ENCODE measurements at places on chromosomes 7 and 10. TPM values are rescaled to one million over a fixed set of nuclear protein-coding genes. Genes with fewer than 3 reads are reported as not detected.

CALCR gene
- total RNA-seq, result not detected

NUTM2B gene
- total RNA-seq, result 0.98 TPM

LRRC61 gene
- 15.1 TPM for total RNA-seq

DNA sequence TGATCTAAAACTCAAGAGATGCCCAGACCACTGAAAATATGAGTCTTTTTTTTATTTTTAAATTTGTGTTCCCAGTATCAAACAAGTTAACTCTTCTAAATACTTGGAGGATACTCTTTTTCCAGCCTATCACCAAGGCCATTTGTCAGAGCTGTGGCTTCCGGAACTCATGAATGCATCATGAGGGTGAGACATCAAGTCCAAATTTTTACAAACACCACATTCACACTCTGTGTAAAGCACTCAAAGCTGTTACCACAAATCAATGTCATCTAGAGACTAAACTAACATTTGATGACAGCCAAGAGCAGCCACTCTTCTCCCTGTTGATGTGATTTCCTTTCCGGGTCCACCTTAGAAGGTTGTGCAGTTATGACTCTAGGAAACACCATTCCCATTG, 43.8 kb upstream of the ARID5B start:
- H3K27me3 ChIP-seq, result no peaks in the 10 kb centered on the region
- H3K27ac ChIP-seq, result no peak overlapping the region
- no peak overlapping the region for H3K4me3 ChIP-seq
- H3K4me1 ChIP-seq, result no peaks in the 10 kb centered on the region

DNA sequence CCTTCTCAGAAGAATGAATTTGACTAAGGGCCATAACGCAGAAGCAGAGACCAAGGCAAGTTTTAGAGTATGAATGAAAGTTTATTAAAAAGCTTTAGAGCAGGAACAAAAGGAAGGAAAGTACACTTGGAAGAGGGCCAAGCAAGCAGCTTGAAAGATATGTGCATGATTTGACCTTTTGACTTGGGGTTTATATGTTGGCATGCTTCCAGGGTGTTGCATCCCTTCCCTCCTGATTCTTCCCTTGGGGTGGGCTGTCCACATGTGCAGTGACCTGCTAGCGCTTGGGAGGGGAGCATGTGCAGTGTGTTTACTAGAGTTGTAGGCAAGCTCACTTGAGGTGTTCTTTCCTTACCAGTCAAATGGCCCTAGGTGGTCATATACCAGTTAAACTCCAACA, 37.9 kb upstream of the LRRN3 start:
- no peak overlapping the region for H3K4me3 ChIP-seq
- H3K27me3 ChIP-seq, result no peaks in the 10 kb centered on the region
- DNase-seq, result no peak
- no peak overlapping the region for H3K27ac ChIP-seq
- H3K36me3 ChIP-seq, result no peaks in the 10 kb centered on the region
- no peaks in the 10 kb centered on the region for H3K4me1 ChIP-seq

DNA sequence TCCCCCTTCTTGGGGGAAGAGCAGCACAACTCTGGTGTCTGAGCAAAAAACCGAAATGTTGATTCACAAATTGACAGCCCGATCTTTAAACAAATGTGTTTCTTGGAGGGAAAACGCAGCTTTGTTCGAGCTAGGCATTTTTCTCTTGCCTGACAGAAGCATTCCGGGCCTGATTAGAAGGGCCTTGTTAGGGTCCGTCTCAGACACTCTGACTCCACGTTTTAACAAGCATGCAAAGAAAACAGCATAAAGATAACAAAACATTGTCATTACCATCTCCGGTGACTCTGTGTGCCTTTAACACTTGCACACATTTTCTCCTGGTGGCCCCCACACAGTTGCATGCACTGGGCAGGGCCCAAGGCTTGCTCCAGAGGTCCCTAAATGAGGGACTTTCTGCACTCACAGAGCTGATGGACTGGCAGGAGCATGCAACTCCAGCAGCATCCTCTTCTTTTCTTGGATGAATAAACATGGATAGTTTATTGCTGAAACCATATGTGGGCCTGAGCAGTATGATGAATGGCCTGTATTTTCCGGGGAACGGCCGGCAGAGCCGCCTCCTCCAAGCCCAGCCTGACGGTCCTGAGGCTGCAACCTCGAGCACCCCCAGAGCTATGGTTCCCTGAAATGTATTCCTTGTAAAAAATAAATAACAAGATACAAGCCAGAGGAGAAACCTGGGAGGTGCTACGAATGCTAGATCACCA, 50.9 kb downstream of the EBF3 start:
- H3K4me1 ChIP-seq, result no peaks in the 10 kb centered on the region
- H3K4me3 ChIP-seq, result no peak overlapping the region
- no peaks in the 10 kb centered on the region for H3K36me3 ChIP-seq
- no peaks in the 10 kb centered on the region for H3K27me3 ChIP-seq
- no peak overlapping the region for H3K27ac ChIP-seq

- no peak overlapping the region for H3K27ac ChIP-seq
- H3K4me3 ChIP-seq, result no peak overlapping the region
- no peaks in the 10 kb centered on the region for H3K36me3 ChIP-seq
- DNase-seq, result no peak
Measured at GRCh38 chr10:12055732-12056131, 13.0 kb upstream of the DHTKD1 start.

GRCh38 chr7:154748089-154748786, 254.7 kb downstream of the PAXIP1 start:
- no peak for DNase-seq
- H3K36me3 ChIP-seq, result no peaks in the 10 kb centered on the region
- H3K4me1 ChIP-seq, result no peaks in the 10 kb centered on the region
- H3K4me3 ChIP-seq, result no peak overlapping the region
- no peak overlapping the region for H3K27ac ChIP-seq

DNA sequence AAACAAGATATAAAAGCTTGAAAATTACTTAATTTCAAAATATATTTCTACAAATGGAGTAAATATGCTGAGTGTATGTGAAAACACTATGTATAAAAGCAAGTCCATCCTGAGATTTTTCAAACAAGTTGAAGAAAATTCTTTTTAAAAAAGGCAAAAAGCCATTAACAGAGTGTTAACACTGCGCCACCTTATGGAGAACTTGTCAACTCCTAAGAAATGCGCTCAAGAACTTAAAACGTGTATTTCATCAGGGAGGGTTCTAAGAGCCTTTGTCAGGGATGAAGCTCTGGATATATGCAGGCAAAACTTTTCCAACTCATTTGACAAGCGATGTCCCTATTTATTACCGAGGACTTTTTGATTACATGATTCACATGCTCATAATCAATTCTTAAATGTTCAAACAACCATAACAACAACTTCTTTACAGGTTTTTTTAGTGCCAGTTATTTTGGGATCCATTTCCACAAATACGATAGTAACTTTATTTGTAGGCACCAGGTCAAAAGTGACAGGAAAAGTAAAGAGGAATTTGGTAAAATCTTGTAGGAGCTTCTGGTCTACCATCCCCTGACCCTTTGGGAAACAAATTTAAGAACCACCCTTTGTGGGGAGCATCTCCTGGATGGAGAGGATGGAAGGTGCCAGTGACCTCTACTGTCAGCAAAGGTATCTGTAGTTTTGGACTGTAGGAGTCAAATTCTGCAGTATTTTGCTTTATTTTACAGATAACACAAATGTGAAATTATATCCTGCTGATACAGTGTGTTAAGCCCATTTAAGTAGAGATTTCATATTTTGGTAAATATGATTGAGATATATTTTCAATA, 23.2 kb downstream of the CALCR start:
- no peaks in the 10 kb centered on the region for H3K36me3 ChIP-seq
- no peaks in the 10 kb centered on the region for H3K4me1 ChIP-seq
- H3K27ac ChIP-seq, result no peak overlapping the region
- H3K4me3 ChIP-seq, result no peak overlapping the region
- no peaks in the 10 kb centered on the region for H3K27me3 ChIP-seq

DNA sequence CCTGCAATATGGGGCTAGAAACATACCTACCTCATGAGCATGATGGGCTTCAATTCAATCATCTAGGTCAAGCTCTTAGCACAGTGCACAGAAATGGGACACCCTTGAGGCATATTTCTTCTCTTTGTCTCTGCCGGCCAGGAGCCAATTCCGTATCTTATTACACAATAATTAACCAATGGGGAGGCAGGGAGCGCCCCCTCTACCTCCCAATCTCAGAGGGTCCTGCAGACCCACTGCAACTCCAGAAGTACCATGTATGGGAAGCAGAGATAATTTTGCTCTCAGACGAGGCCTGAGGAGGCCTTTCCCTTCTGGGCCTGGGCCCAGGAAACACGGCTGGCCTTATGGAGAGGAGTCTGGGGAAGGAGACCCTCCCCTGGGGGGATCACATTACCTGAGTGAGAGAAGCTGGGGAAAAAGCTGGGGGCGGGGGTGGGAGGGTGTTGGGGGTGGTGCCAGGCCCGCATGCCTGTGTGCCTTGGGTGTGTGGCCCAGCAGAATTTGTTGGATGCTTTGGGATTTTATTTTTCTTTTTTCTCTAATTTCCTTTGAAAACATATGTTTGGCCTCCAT, 155.5 kb downstream of the UBE2H start:
- no peak overlapping the region for H3K4me3 ChIP-seq
- H3K4me1 ChIP-seq, result no peaks in the 10 kb centered on the region
- H3K36me3 ChIP-seq, result no peaks in the 10 kb centered on the region
- DNase-seq, result no peak

DNA sequence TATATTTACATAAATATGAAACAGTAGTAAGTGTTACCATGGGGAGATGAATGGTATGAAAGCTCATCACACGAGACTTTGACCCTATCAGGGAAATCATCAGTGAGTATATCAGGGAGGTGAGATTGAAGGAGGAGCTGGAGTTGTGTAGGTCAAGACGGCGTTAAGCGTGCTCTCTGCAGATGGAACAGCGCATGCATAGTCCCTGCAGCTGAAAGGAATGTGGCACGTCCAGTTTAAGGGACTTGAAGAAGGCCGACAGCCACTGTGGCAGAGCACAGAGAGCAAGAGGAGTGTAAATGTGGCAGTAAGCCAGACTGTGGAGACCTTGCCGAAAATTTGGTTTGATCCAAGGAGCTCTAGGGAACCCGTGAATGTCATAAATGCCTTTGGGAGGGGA, 38.9 kb downstream of the POU6F2 start:
- no peaks in the 10 kb centered on the region for H3K36me3 ChIP-seq
- H3K4me3 ChIP-seq, result no peak overlapping the region
- no peaks in the 10 kb centered on the region for H3K4me1 ChIP-seq
- peak; percentile 24 for DNase-seq
